ENCODE measurements at places on chromosomes 2 and 18.

DNA sequence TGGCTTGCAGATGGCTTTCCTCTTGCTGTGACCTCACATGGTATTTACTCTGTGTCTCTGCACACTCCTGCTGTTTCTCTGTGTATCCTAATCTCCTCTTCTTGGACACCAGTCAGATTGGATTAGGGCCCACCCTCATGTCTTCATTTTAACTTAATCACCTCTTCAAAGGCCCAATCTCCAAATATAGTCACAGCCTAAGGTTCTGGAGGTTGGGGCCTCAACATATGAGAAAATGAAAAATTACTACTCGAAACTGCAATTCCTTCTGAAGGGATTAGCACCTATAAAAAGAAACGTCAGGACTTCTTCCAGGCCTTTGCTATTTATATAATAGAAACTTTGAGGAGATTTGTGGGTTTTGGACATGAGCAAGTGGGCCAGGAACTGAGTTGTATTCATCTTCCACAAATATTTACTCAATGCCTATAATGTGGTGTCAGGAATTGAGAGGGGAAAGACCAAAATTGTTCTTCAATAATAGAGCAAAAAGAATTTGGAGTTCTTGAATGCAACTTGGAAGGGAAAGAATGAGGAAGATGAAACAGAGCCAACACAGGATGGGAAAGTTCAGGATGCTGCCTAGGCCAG is 270.0 kb upstream of the FN1 start:
- no peak for DNase-seq

- DNase-seq = no peak
Measured at GRCh38 chr2:50443868-50444630, 587.9 kb downstream of the NRXN1 start.

- no peak for DNase-seq
Measured at GRCh38 chr2:20448977-20449306, 2.1 kb downstream of the RHOB start.

DNA sequence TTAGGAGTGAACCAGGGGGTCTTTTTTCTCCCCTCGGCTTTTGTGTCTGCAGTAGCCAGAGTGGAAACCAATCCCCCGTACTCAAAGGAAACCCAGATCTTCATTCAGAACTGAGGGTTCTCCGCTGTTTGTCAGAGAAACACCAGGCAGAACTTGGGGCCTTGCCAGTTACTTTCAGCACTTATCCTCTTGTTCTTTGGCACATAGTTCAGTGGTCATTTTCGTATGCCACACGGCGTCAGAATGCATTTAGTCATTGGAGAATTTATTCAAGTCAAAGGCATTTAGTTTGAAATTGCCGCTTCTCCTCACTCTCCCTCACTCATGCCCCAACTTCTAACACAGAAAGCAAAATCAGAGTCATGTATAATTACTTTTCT is 102.9 kb downstream of the CABLES1 start:
- no peak for DNase-seq

GRCh38 chr2:3292416-3292815 is 85.2 kb downstream of the EIPR1 start:
- DNase-seq = no peak
